ENCODE measurements at places on chromosomes 2 and 18.

GRCh38 chr2:9206991-9207640 lies 504 bp downstream of the ASAP2 start:
- no peak for DNase-seq

DNA sequence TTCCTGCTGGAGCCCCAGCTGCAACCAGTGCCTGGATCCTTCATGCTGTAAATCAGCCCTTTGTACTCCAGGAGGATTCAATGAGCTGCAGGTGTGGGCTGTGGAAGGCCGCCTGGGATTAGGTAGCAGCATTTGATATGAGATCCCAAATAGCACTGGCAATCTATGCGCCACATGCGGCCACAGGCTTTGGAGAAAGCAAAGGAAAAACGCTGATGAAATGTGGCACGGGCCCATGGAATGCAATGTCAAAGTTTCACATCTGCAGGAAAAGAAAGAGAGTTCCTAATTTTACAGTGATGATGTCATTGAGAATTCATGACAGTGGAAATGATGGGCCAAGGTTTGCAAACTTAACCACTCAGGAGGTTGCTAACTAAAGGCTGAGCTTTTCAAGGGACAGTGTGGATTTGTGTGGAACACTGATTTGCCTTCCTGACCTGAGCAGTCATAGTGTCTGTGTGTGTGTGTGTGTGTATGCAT lies 216.4 kb upstream of the OSR1 start:
- no peak for DNase-seq

- no peak for DNase-seq
Measured at GRCh38 chr2:191696966-191697365, 19.0 kb downstream of the NABP1 start.

GRCh38 chr2:108918156-108918874 lies 70.7 kb downstream of the EDAR start:
- no peak for DNase-seq

DNA sequence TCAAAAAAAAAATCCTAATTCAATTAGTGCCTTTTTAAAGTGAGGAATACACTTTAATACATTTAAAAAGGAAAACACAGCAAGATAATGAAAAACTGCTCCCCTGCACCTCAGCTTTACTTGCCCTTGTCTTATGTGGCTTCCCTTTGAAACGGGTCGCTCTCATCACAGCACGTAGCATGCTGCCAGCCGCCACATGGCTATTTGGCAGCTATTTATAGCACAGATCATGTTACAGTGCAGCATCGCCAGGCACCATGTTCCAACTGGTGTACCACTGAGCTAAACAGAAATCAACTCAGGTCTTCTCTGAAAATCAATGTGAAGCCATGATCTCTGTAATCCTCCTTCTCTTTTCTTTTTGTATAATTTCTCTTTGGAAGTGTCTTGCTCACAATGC lies 65.1 kb downstream of the TMEM182 start:
- no peak for DNase-seq

- DNase-seq = no peak
Measured at GRCh38 chr2:177771191-177771590, 301.4 kb downstream of the PDE11A start.

DNA sequence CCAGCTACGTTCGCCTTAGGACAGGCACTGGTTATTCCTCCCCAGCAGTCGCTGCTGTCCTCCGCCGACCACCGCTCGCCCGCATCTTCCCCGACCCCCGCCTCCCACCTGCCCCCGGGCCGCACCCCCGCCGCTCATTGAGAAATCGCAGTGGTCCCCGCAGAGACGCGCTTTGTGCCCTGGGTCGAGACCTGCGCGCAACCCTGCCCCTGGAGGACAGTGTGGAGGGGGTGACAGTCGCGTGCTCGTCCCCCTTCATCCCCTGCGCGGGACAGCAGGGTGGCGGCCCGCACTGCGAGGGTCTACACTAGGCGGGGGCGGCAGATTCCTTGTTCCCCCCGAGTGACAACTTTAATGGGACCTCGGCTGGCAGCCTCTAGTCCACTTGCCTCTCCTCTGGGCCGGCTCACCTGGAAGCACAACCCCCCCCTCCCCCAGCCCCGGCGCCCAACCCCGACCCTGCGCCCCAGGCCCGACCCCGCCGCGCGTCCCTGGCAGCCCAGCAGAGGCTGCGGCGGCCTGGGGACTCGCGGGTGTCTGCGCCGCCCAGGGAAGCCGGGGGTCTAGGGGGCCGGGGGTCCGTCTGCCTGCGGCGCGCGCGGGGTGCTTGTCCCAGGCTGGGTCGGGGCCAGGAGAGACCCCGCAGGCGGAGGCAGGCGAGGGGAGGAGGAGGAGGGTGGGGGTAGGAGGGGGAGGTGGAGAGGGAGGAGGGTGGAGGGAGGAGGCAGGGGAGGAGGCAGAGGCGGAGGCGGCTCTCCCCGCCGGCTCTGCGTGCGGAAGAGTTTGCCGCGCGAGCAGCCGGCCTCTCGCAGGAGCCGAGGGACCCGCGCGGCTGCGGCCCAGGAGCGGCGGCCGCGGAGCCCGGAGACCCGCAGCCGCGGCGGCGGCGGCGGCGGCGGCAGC lies at the start of gene NPAS2:
Gene NPAS2, plus strand, starts transcription at position 770 of the 903 bp plus-strand sequence. CDS start 84,616 bp downstream, outside the sequence.
- DNase-seq = no peak

DNA sequence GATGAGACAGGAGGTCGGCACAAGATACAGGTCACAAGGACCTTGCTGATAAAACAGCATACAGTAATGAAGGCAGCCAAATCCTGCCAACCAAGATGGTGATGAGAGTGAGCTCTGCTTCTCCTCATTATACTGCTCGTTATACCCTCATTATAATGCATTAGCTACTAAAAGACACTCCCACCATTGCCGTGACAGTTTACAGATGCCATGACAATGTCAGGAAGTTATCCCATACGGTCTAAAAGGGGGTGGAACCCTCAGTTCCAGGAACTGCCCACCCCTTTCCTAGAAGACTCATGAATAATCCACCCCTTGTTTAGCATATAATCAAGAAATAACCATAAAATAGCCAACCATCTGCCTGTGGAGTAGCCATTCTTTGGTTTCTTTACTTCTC lies 224.2 kb downstream of the RBM43 start:
- no peak for DNase-seq

DNA sequence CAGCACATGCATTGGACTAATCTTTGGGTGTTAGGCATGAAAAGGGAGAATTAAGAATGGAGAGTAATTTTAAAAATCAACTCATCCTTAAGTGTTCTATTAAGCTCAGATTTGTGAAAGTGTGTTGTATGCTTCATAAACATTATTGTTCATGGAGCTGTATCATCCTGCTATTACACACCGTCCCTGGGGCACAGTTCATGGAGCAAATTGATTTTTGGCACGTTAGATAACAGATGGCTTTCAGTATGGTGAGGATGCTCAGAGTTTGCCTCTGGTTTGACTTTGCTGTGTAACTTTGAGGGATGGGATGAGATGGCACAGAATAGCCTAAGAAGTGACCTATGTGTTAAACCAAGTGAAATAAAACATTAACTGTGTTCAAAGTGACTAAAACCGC lies 97.1 kb downstream of the MGAT5 start:
- no peak for DNase-seq

DNA sequence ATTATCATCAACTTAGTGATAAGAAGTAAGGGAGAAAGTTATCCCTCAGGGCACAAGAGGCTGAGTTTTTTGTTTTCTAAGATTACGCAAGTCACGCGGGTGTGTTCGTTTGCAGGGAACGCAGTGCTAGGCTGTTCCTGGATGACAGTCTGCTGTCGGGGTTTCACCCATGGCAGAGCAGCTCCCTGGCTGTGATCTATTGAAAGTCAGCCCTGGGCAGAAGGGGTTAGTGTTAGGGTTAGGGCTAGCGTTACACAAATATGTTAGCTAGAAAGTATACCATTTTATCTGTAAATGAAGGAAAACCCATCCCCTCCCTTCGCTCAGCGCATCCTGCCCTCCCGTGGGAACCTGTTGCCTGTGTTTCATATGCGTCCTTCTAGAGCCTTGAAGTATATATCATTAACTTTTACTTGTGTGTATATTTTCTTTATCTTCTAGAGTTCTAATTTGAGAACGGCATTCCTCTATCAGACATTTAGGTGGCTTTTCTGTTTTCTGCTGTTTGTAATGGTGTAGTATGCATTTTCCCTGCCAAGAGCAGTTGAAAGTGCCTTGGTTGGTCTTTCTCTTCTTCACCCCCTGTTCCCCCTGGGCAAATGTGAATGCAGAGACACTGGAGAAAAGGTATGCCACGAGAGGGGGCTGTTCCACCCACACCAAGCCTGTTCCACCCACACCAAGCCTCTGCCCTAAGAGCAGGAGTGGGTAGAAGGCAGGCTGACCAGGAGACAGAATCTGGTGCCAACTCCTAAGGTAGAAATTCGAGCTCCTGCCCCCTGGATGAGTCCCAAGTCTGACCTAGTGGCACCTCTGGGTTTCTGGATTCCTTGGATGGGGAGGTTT lies 47.0 kb downstream of the ARMC9 start:
- DNase-seq = no peak

GRCh38 chr18:59022167-59022945 lies 117.3 kb upstream of the SEC11C start:
- DNase-seq = no peak

DNA sequence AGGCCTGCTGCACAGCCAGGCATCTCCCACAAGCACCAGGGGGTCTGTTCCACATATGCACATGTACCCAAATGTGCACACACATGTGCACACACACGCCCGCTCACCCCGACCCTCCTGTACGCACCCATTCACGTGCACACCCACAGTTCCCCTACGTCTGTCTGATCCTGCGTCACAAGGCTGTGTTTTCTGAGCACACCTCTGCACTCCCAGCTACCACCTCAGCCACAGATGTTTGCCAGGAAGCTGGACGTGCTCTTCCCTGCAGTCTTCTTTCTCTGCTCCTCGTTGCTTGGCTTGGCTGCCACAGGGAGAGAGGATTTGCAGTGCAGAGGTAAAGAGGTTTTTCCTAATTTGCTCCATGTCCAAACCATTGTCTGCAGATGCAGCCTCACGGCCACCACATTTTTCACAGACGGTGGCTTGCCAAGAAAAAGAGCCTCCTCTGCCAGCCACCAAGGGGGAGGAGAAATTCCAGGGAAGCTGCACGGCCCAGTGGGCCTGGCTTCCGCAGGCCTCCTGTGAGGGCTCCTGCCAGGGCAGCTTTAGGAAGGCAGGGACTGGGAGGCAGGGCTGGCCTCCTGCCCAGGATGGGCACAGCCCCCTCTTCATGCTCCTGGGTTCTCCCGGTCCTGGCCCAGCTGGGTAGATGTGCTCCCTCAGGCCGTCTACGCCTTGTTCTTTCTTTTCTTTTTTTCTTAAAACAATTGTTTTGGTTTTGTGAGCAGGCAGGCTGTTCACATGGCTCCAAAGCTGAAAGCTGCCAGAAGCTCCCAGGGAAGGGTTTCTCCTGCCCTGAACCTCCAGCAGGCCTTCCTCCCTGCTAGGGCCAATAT lies 29.3 kb upstream of the HS6ST1 start:
- DNase-seq = no peak

- DNase-seq = no peak
Measured at GRCh38 chr2:237866101-237866621, 6.7 kb downstream of the RAMP1 start.

GRCh38 chr2:110794951-110795350 lies 62.6 kb downstream of the ACOXL start:
- no peak for DNase-seq

- DNase-seq = no peak
Measured at GRCh38 chr2:177178797-177179196, 33.8 kb upstream of the HNRNPA3 start.
